Activated CD4-positive, alpha-beta T cell treated with anti-CD3 and anti-CD28 coated beads for 24 hours (primary cell): ENCODE measurements at places on chromosomes 11 and 22.

- no peak for DNase-seq
Observed at GRCh38 chr11:5223686-5224085, 3.2 kb downstream of the HBB start.

GRCh38 chr22:20957102-20957682 is 9.9 kb upstream of the AIFM3 start:
- no peak for DNase-seq

DNA sequence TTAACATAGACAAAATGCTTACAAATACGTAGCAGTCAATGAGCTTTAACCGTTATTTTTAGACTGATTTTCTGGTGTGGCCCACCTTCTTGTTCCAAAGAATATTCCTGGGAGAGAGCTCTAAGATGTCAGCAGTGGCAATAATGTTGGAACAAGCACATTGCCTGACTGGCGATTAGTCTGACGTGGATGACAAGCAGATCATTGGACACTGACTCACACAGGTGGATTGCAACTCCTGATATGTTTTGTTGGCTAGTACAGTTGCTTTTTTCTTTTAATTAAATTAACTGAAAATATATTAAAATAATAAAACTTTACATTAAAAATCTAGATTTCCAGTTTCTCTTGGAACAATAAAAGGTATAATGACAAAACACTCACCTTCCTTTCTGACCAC is 78.0 kb downstream of the TENM4 start:
- no peak for DNase-seq

- no peak for DNase-seq
Observed at GRCh38 chr11:46677991-46678740, 22.3 kb downstream of the ARHGAP1 start.

DNA sequence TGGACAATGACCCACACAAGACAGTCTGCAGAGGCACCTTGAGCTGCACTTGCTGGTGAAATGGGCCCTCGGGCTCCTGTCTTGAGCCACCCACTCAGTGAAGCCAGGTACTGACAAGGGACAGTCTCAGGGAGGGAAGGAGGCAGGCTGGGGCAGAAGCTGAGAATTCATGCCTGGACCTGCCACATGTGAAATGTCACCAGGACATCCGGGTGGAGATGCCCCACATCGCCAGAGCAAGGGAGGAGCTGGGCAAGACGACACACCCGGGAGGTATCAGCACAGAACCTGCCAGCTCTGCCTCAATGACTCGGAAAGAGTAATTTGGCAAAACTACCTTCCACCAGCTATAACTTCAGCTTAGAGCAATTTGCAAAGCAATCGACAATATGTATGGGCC is 23.5 kb downstream of the CPT1A start:
- DNase-seq = no peak

DNA sequence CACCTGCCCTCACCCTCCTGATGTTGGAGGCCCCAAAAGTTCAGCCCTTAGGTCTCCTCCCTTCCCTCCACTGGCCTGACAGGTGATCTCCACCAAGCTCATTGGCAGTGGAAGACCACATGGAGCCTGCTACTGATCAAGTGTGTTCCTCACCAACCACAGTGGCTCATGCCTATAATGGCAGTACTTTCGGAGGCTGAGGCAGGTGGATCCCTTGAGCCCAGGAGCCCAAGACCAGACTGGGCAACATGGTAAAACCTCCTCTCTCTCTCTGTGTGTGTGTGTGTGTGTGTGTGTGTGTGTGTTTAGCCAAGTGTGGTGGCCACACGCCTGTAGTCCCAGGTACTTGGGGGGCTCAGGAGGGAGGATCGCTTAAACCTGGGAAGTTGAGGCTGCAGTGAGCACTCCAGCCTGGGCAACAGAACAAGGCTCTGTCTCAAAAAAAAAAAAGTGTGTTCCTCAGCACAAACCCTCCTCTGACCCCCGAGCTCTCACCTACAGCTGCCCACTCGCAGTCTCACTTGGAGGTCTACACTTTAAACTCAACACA is 4.3 kb upstream of the YPEL1 start:
- DNase-seq = no peak

- no peak for DNase-seq
Observed at GRCh38 chr11:97290464-97291041, 900.7 kb downstream of the JRKL start.

DNA sequence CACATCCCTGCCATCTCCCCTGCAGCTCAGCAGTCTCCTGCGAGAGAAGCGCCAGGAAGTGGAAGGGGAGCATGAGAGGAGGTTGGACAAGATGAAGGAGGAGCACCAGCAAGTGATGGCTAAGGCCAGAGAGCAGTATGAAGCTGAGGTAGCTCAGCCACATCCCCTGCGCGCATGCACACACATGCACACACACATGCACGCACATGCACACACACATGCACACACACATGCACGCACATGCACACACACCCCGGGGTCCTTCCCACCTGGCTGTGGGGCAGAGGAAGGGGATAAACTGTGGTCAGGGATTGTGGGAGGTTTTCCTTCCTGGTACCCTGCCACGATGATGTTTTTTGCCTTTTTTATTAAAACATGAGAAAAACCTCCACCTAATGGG is 65.3 kb downstream of the CEP164 start:
- no peak for DNase-seq

DNA sequence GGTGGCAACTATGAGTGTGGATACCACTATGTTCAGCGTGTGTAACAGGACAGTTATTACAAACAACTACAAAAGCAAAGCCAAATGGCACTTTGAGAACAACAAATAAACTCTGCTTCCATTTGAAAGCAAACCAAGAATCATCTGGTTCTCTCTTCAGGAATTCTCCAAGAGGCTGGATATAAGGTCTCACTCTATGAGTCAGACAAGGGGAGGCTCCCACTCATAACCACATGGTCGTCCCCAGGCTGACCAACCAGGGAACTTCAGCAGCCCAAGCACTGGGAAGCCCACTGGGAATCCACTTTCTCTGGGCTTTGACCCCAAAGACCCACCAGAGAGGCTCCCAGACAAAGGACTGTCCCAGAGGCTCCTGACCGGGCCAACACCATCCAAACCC is 35.3 kb downstream of the DGCR2 start:
- DNase-seq = no peak

GRCh38 chr11:14336507-14337503 is 22.2 kb downstream of the RRAS2 start:
- DNase-seq = no peak

GRCh38 chr22:50473855-50474671 is 772 bp downstream of the SBF1 start:
- DNase-seq = no peak

GRCh38 chr11:115873813-115874212 is 369.6 kb upstream of the CADM1 start:
- no peak for DNase-seq

DNA sequence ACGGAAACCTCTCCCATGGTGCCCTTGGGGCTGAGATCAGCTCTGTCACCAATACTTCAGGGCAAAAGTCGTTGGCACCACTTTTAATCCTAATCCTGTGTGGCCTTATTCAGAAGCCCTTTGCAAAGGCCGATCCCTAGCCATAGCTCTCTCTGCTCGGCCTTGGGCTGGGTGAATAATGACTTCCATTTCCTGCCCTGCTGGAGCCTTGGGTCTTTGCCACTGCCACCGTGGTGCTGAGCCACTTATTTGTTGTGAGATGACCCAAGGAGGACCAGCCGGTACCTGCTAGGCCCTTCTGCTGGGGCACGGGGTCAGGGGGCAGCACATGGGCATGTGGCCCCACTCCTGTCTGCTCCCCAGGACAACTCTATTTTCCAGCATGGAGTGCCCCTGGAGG is 188.2 kb downstream of the ST3GAL4 start:
- DNase-seq = no peak

- DNase-seq = no peak
Observed at GRCh38 chr22:40036591-40037225, 42.0 kb downstream of the FAM83F start.

DNA sequence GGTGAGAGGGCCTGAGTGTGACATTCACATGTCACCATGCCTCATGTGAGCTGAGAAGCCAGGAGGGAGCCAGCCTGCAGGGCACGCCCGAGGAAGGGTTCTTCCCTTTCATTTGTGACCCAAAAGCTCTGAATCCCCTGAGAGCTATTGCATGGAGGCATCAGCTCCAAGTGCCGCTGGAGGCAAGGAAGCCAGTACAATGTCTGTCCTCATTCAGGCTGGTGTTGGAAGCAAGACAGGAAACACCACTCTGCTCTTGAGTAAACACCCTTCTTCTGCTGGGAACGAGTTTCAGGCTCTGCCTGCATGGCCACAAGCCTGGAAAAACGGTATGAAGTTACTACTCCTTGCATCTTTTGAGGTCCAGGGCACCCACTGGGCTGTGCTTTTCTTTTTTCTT is 83.8 kb upstream of the LARGE1 start:
- no peak for DNase-seq

DNA sequence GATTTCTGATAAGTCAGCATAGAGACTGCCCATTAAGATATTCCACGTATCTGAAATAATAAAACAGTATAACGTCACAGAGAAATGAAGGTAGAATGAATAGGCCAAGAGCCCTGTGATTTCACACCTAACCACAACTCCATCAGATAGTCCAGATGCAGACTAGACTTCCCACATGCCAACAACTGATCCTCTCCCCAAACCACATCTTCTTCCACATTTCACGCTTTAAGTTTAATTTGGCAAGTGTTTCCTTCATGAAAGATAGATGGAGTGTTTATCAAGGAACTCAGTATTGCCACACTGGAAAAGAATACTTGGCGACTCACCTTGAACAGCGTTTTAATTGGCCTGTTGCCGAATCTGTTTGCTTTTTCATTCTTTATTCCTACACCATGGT is 81.5 kb downstream of the MUC15 start:
- no peak for DNase-seq

- no peak for DNase-seq
Observed at GRCh38 chr11:32023370-32024305, 67.2 kb upstream of the RCN1 start.

- DNase-seq = no peak
Observed at GRCh38 chr11:44376423-44376822, 66.5 kb upstream of the ALX4 start.

- peak; percentile 59 for DNase-seq
Observed at GRCh38 chr11:3642071-3642951, 519 bp upstream of the ART5 start.

DNA sequence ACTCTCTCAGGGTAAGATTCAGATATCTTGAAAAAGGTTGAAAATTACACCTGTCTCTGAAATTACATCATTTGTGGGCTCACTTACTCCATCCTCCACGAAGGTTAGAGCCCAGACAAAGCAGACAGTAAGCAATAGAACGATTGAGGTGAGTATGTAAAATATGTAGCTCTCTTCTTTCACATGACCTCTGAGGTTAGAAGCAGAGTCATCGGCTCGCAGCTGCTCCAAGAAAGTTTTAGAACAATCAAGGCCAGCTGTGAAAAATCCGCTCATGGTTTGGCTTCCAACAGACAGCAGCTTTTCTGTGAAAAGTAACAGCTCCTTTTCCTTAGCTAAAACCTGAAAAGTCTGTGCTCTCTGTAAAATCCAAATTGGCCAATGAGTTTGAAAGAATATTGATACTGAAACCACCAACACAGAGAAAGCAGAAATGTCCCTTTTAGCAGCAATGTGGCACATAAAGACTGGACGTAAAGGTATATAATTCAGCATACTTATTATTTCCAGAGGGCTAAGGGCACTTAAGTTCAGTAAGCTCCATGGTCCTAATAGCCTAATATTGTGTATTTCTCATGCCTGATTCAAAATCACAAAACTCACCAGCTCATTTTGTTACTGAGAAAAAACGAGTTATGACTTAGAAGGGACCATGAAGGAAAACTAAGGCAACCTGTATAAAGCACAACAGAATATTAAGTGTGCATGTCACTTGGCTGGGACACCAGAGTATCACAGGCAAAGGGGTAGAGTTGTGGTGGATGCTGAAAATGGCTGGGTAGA is 78.2 kb downstream of the FAM76B start:
- DNase-seq = no peak

- DNase-seq = no peak
Observed at GRCh38 chr11:118602331-118602730, 5.1 kb upstream of the PHLDB1 start.

DNA sequence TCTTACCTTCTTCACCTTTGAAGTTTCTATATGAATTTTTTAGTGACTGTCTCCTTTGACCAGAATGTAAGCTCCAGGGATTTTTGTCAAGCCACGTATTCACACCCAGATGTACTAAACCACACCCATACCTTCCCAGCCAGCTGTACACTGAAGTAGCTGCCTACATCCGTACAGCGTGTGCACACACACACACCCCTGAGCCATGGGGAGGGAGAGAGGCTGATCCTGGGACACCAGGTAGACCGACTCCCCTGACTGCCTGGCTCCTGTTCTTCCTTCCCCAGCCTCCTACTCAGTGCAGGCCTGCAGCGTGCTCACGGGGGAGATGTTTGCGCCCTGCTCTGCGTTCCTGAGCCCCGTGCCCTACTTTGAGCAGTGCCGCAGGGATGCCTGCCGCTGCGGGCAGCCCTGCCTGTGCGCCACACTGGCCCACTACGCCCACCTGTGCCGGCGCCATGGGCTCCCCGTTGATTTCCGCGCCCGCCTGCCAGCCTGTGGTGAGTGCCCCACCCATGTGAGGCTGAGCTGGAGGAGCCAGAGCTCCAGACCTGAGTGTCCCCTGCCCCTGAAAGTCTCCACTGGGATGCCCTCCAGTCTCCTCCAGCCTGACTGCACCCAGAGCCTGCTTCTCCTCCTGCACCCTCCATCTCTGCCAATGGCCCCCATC is 25.9 kb downstream of the OTOG start:
- DNase-seq = no peak

- DNase-seq = no peak
Observed at GRCh38 chr11:72443016-72443415, 8.7 kb upstream of the CLPB start.

DNA sequence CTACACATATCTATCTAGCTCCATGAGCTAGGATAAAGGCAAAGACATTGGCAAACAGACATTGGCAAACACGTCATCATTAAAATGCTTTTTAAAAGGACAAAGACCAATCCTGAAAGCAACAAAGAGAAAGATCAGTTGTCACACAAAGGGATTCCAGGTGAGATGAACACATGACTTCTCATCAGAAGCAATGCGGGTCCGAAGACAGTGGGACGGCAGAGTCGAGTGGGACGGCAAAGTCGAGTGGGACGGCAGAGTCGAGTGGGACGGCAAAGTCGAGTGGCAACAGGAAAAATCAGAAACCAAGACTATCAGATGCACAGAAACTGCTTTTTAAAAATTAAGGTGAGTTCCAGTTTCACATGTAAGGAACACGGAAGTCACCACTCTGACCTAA is 609.5 kb downstream of the BRD1 start:
- no peak for DNase-seq

- no peak for DNase-seq
Observed at GRCh38 chr11:66906061-66906733, 49.3 kb downstream of the LRFN4 start.

- DNase-seq = no peak
Observed at GRCh38 chr22:49853981-49854831, 562 bp downstream of the ZBED4 start.
